ENCODE measurements at places on chromosomes 1 and 21.

- DNase-seq: no peak
Measured at GRCh38 chr1:114715952-114716303, 643 bp downstream of the NRAS start.

DNA sequence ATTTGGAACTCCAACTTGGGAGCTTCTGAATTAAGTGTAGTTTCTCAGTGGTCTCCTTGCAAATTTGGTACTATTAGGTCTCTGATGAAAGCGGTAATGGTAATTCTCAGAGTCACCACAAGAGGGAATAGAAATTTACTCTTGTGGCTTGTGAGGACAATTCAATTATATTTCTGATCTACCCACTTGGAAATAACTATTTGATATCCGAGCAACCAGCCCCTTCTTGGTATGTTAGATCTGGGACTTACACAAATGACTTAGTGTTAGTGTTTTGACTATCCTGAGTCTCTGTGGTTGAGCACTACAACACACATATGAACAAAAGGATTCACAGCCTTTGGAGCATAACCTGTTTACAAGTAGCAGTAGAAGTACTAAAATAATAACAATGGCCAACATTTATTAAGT, 68.1 kb downstream of the RPS6KA1 start:
- peak; percentile 56 for DNase-seq

DNA sequence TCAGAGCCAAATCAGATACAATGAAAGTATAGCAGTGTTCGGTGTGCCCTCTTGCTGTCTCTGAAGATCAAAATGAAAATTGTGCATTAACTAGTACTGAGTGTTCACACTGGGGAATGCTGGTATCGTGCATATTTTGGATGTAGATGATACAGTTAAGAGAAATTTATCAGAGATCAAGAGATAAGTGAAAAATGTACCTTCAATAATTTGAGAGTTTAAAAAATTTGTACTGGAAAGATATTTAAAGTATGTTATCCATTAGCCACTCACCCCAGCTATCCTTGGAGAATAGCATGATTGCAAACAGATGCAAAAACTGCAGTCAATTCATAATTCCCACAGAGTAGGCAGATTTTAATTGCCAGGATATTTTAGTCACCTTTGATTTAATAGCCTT, 56.4 kb downstream of the GREM2 start:
- no peak for DNase-seq

DNA sequence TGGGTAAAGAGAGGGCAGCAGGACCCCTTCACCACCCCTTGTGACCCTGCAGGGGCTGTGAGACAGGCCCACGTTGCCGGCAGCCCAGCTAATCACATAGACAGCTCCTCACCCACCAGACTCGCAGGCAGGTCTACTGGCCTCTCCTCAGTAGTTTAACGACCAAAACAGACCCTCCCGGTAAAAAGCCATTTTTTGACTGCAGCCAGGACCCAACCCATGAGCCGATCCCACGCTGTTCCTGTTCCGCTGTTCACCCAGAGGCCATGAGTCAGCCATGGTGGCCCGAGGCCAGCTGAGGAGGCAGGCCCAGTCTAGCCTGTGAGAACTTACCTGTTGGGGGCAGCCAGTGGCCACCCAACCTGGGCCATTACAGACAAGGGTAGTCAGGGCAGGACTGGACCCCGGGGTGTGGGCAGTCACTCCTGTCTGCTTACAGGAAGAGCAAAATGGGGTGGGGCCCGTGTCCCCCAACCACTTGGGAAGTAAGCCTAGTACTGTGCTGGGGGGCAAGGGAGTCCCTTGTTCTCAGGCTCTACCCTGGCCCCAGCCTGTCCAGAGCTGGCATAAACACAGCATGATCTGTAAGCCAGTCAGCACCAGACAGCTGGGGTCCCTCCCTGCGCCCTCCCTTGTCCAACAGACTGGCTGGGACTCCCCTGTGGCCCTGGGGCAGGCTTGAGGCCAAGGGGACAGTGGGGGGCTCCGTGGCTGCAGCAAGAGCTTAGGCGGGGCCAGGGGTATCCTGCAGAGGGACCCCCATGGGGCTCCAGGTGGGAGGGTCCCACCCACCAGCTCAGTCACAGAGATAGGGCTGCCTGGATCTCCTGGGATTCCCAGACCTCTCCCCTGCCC, 61.9 kb downstream of the WNT9A start:
- DNase-seq: no peak

DNA sequence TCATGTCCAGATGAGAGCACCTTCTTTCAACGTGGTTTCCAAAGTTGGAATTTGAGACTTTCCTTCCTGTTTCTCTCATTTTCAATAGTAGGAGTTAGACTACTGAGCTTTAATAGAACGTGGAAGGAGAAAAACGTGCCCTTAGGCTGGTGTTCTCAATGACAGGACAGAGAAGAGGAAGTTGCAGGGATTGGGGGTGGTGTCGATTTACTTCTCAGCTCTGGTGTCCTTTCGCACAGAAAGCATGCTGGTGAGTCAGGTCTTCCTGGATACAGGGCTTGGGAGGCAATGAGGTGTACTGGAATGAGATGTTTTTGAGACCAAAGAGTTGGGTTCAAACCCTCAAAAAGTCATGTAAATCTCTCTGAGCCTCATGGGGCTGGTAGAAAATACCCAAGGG, 67.1 kb downstream of the HIVEP3 start:
- DNase-seq: no peak

- DNase-seq: no peak
Measured at GRCh38 chr1:107936498-107937481, 28.2 kb downstream of the VAV3 start.

- no peak for DNase-seq
Measured at GRCh38 chr1:29777522-29777921, 541.2 kb downstream of the PTPRU start.

GRCh38 chr1:222331765-222332164, 216.1 kb downstream of the HHIPL2 start:
- no peak for DNase-seq

- no peak for DNase-seq
Measured at GRCh38 chr1:193419295-193419694, 232.9 kb upstream of the B3GALT2 start.

GRCh38 chr21:42048870-42049577, 22.1 kb upstream of the UMODL1 start:
- no peak for DNase-seq

- no peak for DNase-seq
Measured at GRCh38 chr1:3451994-3452865, 2.2 kb upstream of the ARHGEF16 start.

DNA sequence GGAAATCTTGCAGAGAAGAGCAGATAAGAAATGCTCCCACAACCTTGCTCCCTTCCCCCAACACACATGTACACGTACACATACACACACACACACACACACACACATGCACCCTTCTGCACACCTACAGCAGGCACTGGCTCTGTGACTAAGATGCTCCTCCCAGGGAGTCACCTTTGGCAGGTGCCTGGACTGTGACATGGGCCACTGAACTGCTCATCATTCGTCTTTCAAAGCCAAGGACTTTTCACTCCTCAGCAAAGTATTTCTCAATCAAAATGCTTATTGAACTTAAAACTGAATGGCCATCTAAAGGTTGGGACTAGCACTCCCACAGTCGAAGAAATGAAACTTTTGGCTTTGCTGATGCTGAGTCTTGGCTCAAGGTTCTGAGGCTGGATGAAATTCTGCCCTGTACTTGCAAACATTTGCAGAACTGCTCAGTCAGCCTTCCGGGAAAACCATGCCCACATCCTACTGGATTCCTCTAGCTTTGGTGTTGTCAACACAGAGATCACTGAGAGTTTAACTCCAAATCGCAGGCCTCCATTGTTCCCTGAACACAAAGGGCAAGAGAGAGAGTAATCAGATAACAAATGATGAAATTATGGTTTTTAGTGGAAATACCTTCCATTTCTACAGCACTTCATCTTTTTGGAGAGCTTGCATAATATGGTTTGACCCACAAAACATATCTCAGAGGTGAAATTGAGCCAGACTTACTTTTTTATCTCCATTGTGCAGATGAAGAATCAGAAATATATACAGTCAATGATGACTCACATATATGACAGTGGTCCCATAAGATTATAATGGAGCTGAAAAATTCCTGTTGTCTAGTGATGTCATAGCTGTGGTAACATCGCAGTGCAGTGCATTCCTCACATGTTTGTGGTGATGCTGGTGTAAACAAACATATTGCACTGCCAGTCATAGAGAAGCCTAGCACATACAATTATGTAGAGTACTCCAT, 72.4 kb upstream of the BCAR3 start:
- no peak for DNase-seq

- DNase-seq: no peak
Measured at GRCh38 chr1:109890115-109890953, 20.3 kb upstream of the CSF1 start.

GRCh38 chr1:59570524-59570923, 244.2 kb upstream of the HOOK1 start:
- peak; percentile 11 for DNase-seq

GRCh38 chr1:180358649-180359048, 128.6 kb downstream of the LHX4 start:
- DNase-seq: peak; percentile 5

GRCh38 chr1:78275906-78276685, 214.7 kb upstream of the PTGFR start:
- no peak for DNase-seq

- DNase-seq: no peak
Measured at GRCh38 chr1:111699268-111699667, 39.9 kb downstream of the INKA2 start.

DNA sequence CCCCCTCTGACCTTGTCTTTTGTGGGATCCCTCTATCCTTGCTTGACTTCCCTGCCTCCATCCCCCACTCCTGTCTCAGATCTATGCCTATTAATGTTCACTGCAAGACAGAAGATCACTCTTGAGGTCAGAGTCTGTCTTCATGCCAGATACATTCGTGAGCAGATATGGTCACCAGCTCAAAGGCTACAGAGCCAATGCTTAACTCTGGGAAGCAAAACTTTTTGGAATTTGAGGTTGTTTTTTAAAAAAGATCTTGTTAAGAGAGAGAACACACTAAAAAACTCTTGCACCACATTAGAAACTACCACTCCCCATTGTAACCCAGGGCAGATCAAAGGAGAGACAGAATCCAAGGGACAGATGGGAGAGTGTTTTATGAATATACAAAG, 17.1 kb upstream of the A3GALT2 start:
- no peak for DNase-seq

DNA sequence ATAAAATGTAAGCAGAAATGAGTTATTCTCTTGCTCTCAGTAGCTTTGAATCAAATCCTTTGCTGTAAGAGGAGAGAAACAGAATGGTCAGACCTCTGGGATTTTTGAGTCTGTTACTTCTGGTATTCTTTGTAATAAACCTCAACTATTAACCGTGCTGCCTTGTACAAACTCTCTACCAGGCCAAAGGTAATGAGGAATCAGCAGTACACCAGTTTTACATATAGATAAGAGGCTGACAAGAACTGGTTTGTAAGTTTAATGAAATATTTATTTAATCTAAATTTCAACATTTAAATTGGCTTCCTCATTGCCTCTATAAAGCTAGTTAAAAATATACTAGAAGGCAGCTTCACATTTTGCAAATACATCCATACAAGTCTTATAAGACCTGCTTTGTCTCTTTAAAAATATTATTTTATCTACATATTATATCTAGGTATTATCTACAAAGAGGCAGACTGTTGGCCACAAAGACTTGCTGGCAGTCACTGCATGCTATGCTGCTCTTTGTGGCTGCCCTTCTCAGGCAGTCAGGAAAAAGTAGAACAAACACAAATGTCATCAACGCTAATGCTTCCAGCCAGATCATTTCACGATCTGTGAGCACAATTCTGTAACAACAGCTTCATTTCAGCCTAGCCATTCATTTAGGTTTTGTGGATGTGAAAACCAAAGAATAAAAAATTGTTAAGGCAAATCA, 173.0 kb downstream of the GABPA start:
- no peak for DNase-seq

GRCh38 chr1:43774359-43774758, 67.0 kb downstream of the ST3GAL3 start:
- DNase-seq: no peak

GRCh38 chr1:184160236-184160635, 108.7 kb downstream of the TSEN15 start:
- DNase-seq: no peak

DNA sequence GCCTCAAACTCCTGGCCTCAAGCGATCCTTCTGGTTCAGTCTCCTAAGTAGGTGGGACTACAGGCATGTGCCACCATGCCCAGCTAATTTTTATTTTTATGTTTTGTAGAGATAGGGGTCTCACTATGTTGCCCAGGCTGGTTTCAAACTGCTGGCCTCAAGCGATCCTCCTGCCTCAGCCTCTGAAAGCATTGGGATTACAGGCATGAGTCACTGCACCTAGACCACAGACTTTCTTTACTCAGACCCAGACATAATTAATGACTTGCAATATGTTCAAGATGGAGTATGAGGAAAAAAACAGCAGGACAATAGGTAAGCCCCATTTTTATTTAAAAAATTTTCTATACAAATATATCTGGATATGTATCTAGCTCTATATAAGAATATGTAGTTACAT, 13.2 kb downstream of the KANK4 start:
- DNase-seq: no peak

GRCh38 chr1:158022554-158023312, 29.3 kb downstream of the KIRREL1 start:
- DNase-seq: no peak

DNA sequence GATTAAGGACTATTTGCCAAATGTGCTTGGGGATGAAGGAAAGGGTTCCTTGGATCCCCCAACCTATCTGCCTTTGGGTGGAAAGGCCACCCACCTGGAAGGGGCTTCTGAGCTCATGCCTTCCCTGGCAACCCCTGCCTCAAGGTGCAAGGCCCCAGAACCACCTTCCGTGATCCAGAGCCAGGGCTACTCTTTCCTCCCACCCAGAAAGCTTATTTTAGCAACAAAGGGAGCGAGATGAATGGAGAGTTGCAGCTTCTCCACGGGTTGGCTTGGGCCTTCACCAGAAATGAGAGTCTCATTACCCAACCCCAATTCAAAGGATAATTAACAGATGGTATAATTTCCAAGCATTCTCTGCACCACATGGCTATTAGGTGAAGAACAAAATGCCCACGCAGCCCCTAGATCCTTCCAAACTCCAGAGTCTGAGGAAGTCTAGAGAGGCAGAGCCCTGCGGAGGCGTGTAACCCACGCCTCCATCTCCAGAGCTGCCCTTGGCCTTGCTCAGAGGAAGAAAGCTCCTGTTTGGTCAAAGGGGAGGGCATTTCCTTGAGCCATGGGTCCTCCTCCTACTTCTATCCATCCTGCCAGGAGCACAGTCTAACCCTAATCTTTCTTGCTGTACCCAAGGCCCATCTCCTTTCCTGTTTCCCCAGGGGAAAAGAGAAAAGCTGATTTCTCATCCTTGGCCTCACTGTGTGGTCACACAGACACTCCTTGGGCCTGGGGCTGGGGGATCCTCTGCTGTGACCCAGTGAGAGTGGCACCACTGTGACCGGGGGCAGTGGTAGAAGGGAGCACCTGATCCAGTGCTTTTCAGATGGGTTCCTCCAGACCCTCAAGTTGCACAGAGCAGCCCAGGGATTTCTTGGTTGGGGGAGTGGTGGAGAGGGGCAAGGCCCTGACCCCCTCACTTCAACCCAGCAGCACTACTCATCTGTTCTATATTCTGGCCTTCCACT, 1.7 kb upstream of the CELSR2 start:
- DNase-seq: no peak

DNA sequence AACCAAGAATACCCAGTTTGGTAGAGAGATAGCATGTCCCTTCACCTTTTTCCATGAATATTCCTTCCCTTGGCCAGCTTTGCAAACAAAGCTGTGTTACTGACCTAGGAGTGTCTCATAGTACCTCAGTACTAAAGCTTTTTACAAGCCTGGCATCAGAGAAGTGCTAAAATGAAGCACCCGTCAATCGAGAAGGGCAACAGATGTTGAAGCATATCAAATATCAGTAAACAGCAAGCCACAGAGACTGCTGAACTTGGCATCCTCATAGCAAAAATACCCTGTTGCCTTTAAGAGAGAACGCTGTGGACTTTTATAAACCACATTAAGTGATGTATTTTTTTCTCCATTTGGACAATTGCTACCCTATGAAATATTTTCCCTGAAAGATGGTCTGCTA, 128.6 kb upstream of the HOOK1 start:
- no peak for DNase-seq
